Choroid plexus epithelial cell (primary cell): ENCODE measurements at places on chromosomes 12 and 14.
A peak's percentile ranks its signal among the peaks of the same experiment; 100 is the strongest.

GRCh38 chr12:124542021-124542949, 25.1 kb downstream of the NCOR2 start:
- DNase-seq: no peak

GRCh38 chr14:67940486-67941455, 121.2 kb downstream of the RAD51B start:
- peak; percentile 91 for DNase-seq

- DNase-seq: no peak
These were observed 18.7 kb downstream of the PLEKHG3 start for GRCh38 chr14:64722842-64723447.

DNA sequence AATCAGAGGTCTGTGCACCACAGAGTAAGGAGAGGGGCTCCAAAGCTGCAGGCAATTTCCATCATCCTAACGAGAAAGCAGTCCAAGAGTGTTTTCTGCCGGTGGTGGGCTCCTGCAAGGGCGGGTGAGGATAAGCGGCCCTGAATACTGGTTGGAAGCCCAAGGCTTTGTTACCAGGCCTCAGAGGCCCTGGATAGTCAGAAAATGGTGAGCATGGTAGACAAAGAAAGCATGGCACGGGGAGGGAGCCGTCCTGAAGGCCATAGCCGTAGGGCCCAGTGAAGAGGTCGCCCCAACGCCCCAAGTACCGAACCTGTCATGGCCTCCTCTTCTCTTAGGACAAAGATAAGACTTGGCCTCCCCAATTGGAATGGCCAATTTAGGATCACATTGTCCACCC, 306.6 kb upstream of the FKBP4 start:
- DNase-seq: no peak

DNA sequence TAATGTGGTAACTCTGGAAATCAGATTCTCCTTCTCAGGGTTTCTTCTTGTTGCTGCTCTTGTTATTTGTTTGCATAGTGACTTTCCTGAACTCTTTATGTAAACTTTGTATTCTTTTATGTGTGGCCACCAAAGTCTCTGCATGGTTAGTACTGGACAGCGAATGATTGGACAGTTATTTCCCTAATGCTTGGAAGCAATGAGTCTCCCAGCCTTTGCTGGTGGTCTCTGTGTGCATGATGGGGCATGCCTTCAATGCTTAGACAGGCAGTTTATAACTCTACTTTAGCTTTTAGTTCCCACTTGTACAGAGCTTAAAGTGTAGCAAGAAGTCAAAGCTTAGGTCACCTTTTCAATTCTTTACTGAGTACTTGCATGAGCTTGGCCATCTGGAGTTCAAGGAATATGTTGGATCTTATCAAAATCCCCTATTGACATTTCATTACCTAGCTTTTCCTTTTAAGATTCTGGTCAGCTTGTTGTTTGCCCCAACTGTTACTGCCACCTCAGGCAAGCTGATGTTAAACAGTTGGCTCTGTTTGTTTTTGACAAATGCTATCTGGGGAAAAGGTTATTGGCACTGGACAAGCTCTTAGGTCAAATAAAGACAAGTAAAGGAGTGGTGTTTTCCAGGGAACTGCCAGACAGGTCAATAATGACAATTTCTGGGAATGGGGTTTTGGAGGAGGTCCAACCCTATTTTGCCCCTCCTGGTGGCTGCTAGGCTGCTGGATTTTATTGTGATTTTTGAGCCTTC, 12.3 kb downstream of the CCDC91 start:
- DNase-seq: no peak

GRCh38 chr12:124399622-124400021, 104.7 kb downstream of the RFLNA start:
- DNase-seq: no peak

DNA sequence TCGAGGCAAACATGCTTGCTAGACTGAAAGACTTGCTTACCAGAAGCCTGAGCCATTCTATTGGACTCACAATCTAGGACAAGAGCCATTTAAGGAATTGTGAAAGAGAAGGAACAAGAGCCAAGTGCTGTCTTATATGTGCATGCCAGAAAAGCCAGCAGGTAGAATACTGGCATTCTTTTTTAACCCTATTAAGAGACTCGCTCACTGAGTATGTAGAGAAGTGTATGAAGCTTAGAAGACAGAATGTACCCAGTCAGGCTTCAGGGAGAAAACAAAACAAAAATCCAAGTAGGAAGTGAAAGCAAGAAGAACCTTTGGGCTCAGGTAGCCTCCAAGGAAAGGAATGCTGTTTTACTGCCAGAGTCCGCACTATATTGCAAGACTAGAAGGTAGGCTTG, 65.9 kb downstream of the DCAF5 start:
- DNase-seq: peak; percentile 57
